ENCODE measurements at places on chromosomes 2 and 18. TPM values are rescaled to one million over a fixed set of nuclear protein-coding genes. Genes with fewer than 3 reads are reported as not detected.

Gene CASP10
- total RNA-seq: 54.1 TPM

Gene SULT6B1
- not detected for total RNA-seq

Gene CCNT2
- 30.2 TPM for total RNA-seq

Gene C2orf15
- total RNA-seq: 1.6 TPM

Gene KHK
- total RNA-seq: 4.0 TPM

Gene NGEF
- total RNA-seq: not detected

Gene ALPI
- total RNA-seq: not detected

Gene RAMP1
- total RNA-seq: 1.6 TPM

Gene LBX2
- total RNA-seq: 0.54 TPM

Gene RFTN2
- under 0.01 TPM for total RNA-seq

Gene INPP1
- total RNA-seq: 3.8 TPM

Gene DNER
- total RNA-seq: not detected

Gene NDUFV2
- total RNA-seq: 49.3 TPM

Gene B3GNT7
- total RNA-seq: 2.7 TPM

Gene OTOS
- total RNA-seq: not detected

Gene LYPD1
- not detected for total RNA-seq

Gene VWA3B
- under 0.01 TPM for total RNA-seq

Gene MAP3K19
- total RNA-seq: under 0.01 TPM

Gene TEKT4
- total RNA-seq: not detected

Gene REG1B
- total RNA-seq: under 0.01 TPM

Gene DYNC2LI1
- 4.6 TPM for total RNA-seq

Gene IL18R1
- total RNA-seq: 1.3 TPM

Gene CNRIP1
- 40.7 TPM for total RNA-seq

Gene CRYBA2
- total RNA-seq: not detected

Gene ACTG2
- total RNA-seq: not detected

Gene THADA
- total RNA-seq: 40.7 TPM

Gene CNGA3
- total RNA-seq: not detected

Gene RSAD2
- 17.2 TPM for total RNA-seq

Gene MERTK
- 8.6 TPM for total RNA-seq

Gene HES6
- total RNA-seq: 3.5 TPM

Gene TDRD15
- total RNA-seq: under 0.01 TPM

Gene SS18
- total RNA-seq: 108 TPM

Gene PLEKHH2
- under 0.01 TPM for total RNA-seq

Gene HAAO
- 21.5 TPM for total RNA-seq

Gene TANC1
- total RNA-seq: 7.3 TPM

Gene VIT
- total RNA-seq: not detected

Gene CXCR1
- total RNA-seq: under 0.01 TPM

Gene ALS2
- total RNA-seq: 43.6 TPM

Gene TRMT61B
- 9.4 TPM for total RNA-seq

Gene MSTN
- total RNA-seq: not detected

Gene SPEG
- 0.81 TPM for total RNA-seq

Gene SCG2
- total RNA-seq: not detected

Gene UGT1A5
- not detected for total RNA-seq

Gene MC5R
- not detected for total RNA-seq

Gene RAB6C
- under 0.01 TPM for total RNA-seq

Gene PLEKHM3
- 19.7 TPM for total RNA-seq

Data from hematopoietic multipotent progenitor cell (in vitro differentiated cells).